ENCODE measurements at places on chromosomes 3 and 15.

DNA sequence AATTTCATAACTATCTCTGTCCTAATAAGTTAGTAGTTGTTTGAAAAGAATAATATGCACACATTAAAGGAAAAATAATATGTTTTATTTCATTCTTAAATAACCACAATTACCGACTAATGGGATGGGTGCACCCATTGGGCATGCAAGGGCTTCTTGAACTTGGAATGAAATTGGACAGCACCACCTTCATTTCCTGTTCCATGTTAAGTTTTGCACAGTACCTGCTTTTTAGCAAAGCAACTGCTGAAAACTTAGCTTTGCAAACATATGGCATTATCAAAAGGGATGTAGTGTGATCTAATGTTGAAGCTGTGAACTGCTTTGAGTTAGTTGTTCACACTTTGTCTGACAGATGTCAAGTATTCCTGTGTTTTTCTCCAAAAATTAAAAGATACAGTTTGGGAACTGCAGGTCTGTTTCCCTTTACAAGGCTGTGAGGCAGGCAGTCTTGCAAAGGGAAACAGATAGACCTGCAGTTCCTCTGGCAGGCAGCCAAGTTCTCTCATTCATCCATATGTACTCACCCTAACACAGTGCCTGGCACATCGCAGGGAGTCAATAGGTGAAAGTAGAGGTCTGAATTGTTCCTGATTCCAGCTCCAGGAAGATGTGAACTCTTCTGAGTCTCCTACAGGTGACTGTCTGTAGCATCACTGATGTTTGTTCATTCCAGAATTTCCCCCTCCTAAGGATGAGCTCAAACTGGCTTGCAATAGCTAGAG lies 64.3 kb upstream of the GOLGA8B start:
- no peak for DNase-seq

DNA sequence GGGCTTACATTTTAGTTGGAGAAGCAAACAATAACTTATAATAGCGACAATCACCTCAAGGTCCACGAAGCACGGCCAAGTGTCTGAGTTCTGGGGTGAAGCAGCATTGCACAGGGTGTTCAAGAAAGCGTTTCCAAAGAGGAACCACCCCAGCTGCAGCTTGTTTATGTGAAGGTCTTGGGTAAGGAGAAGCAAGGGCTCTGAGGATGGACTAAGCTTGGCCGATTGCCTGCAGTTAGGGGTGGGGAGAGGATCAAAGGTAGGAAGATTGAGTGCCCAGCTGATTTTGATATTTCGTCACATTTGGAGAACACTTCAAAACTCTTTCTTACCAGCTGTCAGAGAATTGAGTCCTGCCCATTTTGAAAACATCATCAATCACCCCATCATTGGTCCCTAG lies 321.6 kb upstream of the DNAJC19 start:
- no peak for DNase-seq

- no peak for DNase-seq
These were observed at the start of gene PTPRG for GRCh38 chr3:61561374-61562041. Gene PTPRG (plus strand): TSS chr3:61561571. CDS start chr3:61562288, 717 bp downstream.

GRCh38 chr3:37221407-37221806 lies 47.0 kb upstream of the LRRFIP2 start:
- no peak for DNase-seq

DNA sequence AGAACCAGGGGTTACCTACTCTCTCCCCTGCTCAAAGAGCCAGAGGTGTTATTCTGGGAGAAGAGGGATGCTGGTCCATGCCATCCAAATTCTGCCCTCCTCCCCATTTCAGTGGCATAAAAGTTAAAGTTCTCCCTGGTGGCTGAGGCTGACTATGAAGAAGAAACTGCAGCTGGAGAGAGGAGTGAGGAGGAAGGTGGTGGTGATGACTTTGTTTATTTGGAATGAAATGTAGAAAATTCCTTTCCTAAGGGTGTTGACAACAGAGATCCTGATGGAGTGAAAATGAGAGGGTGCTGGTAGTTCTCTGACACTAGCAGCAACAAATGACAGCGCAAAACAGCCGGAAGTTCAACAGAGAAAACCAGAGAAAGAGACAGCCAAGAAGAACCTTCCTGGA lies 100.4 kb downstream of the PCCB start:
- no peak for DNase-seq

- no peak for DNase-seq
These were observed 22.9 kb downstream of the SIAH2 start for GRCh38 chr3:150739877-150740645.

- no peak for DNase-seq
These were observed 398.2 kb upstream of the RARB start for GRCh38 chr3:25029820-25030219.

DNA sequence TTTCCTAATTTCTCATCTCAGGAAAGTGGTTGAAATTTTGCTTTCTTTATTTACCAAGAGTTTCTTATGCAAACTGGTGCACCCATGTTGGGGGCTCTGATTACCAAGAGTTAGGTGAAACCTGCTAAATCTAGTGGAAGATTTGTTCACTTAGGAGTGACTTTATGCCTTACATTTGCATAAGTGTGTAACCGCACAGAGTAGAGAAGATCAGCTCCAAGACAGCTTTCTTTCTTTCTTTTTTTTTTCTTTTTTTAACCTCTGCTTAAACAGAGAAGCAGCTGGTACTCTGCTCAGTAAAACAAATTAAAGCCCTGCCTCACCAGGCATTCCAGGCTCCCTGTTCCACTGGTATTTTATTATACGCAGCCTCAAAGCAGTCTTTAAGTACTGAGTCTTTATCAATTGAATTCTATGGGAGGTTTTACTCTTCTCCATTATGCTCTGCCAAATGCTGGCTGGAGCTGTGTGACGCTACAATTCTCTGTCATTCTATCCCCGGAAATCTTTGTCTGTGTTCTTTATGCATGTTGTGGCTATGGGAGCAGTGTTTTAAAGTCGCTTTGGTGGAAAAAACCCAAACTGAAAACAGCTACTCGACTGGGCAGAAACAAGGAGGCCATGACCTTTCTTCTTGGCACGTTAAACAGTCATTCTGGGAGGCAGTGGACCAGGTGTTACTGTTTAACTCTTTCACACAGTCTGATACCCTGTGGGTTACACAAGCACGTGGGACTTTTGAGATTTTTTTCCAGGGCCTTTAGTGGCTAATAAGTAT lies 55.2 kb upstream of the GBE1 start:
- DNase-seq: no peak

DNA sequence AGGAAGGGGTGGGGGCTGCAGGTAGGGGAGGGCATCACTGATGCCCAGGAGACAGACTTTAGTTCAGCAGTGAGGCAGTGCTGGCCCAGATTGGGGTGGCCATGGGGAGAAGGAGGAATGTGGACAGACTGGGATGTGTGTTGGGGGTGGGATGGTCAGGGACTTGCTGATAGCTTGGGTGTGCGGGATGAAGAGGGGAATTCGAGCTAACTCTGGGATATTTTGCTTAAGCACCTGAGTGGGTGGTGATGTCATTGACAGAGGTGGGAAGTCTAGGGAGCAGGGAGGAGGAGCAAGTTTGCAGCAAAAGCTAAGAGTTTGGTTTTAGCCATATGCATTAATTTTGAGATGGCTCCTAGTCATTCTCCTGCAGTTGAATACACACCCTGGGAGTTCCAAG lies 207.5 kb downstream of the RPLP1 start:
- DNase-seq: no peak

DNA sequence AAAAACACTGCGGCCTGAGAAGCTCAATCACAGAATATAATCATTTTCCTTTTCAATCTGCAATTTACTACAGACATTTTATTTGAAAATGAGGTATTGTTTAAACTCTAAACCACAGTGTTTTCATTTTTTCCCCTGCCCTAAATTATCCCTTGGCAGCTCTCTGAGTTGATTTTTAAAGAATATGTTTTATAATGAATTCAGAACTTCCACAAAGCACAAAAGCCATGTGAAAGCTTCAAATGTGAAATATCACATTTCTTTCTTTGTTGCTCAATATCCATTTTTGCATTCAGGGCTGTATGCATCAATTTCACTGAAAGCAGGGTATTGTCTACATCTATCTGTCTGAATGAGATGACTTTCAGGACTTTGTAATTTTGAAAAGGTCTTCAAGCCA lies 813.6 kb upstream of the ALCAM start:
- DNase-seq: no peak

- DNase-seq: no peak
These were observed at the start of gene C2CD4B for GRCh38 chr15:62165104-62165792. Gene C2CD4B (minus strand): TSS chr15:62165285. CDS start chr15:62164984, 301 bp downstream.
